Gastrocnemius medialis (tissue), 4 donors: ENCODE measurements at places on chromosomes 1 and 21. TPM values are rescaled to one million over a fixed set of nuclear protein-coding genes. Genes with fewer than 3 reads are reported as not detected.

Gene BTBD19
- total RNA-seq: not detected

Gene SYT2
- not detected for total RNA-seq

GRCh38 chr1:198520524-198521254 is 19.8 kb downstream of the ATP6V1G3 start:
- no peaks in the 10 kb centered on the region for H3K27me3 ChIP-seq
- no peaks in the 10 kb centered on the region for H3K36me3 ChIP-seq
- no peak overlapping the region for H3K4me3 ChIP-seq
- no peaks in the 10 kb centered on the region for H3K4me1 ChIP-seq
- DNase-seq: no peak

- no peaks in the 10 kb centered on the region for H3K36me3 ChIP-seq
- no peaks in the 10 kb centered on the region for H3K27me3 ChIP-seq
- no peak overlapping the region for H3K4me3 ChIP-seq
- DNase-seq: no peak
- no peaks in the 10 kb centered on the region for H3K4me1 ChIP-seq
- no peak overlapping the region for H3K27ac ChIP-seq
Observed at GRCh38 chr1:158362482-158362881, 8.8 kb downstream of the CD1E start.

DNA sequence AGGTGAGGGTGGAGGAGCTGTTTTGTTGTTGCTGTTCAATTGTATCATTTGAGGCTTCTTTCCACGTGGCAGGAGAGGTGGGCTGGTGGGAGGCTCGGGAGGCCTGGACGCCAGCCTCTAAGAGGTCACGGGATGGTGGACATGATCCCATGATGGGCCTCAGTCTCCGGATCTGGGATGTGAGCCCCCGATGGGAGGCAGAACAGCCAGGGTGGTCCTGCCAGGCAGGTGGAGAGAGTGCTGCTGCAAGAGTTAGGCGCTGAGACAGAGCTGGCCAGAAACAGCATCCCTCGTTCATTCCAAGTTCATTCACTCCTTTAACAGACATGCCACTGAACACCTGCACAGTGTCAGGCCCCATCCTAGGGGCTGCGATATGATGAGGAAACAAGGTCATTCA is 41.1 kb upstream of the POU3F1 start:
- no peak overlapping the region for H3K4me3 ChIP-seq
- DNase-seq: no peak
- H3K4me1 ChIP-seq: peaks cover 9% of the 10 kb centered on the region

- no peaks in the 10 kb centered on the region for H3K36me3 ChIP-seq
- no peak for DNase-seq
- H3K27ac ChIP-seq: peak overlapping the region; percentile 74
- H3K4me3 ChIP-seq: no peak overlapping the region
- no peaks in the 10 kb centered on the region for H3K27me3 ChIP-seq
Observed at GRCh38 chr1:94093996-94094395, 27.0 kb downstream of the ABCA4 start.

DNA sequence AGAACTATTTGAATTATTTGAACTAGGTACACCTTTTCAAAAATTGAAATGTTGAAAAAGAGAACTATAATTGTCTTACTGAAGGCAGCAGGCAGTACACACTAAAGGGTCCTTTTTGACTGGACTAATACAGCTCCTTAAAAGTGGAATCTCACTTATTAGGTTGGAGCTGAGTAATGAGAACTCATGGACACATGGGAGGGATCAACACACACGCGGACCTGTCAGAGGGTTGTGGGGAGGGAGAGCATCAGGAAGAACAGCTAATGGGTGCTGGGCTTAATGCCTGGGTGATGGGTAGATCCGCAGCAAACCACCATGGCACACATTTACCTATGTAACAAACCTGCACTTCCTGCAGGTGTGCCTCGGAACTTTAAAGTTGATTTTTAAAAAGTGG is 145.0 kb downstream of the BRINP2 start:
- no peak for DNase-seq
- no peaks in the 10 kb centered on the region for H3K36me3 ChIP-seq
- H3K4me1 ChIP-seq: no peaks in the 10 kb centered on the region
- H3K4me3 ChIP-seq: no peak overlapping the region
- no peaks in the 10 kb centered on the region for H3K27me3 ChIP-seq

- H3K36me3 ChIP-seq: no peaks in the 10 kb centered on the region
- H3K4me1 ChIP-seq: peaks cover 9% of the 10 kb centered on the region
- no peak overlapping the region for H3K4me3 ChIP-seq
- no peak for DNase-seq
- no peaks in the 10 kb centered on the region for H3K27me3 ChIP-seq
Observed at GRCh38 chr1:108823632-108824031, 33.3 kb downstream of the AKNAD1 start.

- DNase-seq: no peak
- H3K27me3 ChIP-seq: peaks cover 3% of the 10 kb centered on the region
- H3K4me3 ChIP-seq: no peak overlapping the region
- no peak overlapping the region for H3K27ac ChIP-seq
- no peaks in the 10 kb centered on the region for H3K4me1 ChIP-seq
- H3K36me3 ChIP-seq: no peaks in the 10 kb centered on the region
Observed at GRCh38 chr1:38611664-38612211, 247.8 kb downstream of the RRAGC start.

DNA sequence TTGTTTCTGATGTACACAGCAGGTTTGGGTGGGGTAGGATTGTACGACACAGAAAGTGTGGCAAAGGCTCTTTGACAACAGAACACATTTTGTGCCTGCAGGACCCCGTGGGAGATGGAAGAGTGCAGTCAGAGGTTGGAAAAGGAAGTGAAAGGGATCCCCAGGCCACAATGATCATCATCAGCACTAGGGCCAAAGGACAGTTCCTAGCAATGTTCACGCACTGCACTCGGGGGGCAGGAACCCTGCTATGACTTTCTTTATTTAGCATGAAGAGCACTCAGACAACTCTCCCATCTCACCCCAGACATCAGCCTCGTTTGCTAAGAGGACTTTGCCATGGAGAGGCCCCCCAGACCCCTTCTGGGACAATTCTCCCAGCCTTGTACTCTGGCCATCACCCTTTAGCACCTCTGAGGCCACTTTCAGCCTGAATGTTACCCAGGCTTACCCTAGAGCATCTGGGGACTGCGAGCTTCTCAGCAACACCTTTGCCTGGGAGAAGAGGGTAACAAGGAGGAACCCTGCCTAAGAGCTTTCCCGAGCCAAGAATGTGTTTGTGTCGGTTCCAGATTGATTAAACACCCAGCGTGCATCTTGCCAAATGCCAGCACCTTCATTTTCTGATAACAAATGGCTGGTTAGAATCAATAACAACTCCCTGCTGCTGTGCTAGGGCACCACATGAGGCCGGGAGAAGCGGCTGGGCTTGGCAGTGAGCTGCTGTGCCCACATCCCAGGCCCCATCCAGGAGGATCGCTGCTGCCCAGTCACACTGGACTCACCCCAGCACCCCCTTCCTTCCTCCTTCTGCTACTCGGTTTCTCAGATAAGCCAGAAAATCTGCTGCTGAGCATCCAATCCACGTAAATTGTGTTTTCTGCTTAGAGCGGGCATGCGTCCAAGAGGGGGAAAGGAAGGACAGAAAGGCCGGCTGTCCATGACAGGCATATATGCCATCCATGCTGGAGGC is 633.1 kb downstream of the AJAP1 start:
- no peaks in the 10 kb centered on the region for H3K36me3 ChIP-seq
- H3K27me3 ChIP-seq: no peaks in the 10 kb centered on the region
- no peak overlapping the region for H3K4me3 ChIP-seq
- no peaks in the 10 kb centered on the region for H3K4me1 ChIP-seq
- no peak overlapping the region for H3K27ac ChIP-seq

GRCh38 chr1:89887270-89887669 is 66.4 kb downstream of the LRRC8D start:
- no peaks in the 10 kb centered on the region for H3K36me3 ChIP-seq
- H3K4me3 ChIP-seq: no peak overlapping the region
- no peak overlapping the region for H3K27ac ChIP-seq
- peaks cover 4% of the 10 kb centered on the region for H3K4me1 ChIP-seq
- no peaks in the 10 kb centered on the region for H3K27me3 ChIP-seq
